ENCODE measurements at places on chromosomes 6 and 20.

- no peak for DNase-seq
Observed at GRCh38 chr6:135686784-135687301, 164.7 kb upstream of the PDE7B start.

DNA sequence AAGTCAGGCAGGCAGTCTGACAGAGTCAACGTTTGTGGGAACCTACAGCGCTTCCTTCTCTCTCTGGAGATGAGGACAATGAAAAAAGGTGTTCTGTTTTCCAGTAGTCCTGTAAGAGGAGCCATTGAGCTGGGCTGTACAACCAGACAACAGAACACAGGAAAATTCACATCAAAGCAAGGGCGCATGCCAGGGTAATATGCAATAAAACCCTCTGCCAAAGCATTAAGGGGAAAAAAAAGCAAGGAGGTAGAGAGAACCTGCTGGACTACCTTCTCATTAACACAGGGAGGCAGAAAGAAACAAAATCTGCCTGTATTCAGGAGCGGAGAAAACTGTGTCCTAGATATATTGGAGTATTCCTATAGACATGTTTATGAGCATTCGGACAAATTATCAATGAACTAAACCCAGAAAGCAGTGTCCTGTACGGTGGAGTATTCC lies 1.3 kb downstream of the RNF24 start:
- peak; percentile 55 for DNase-seq

- no peak for DNase-seq
Observed at GRCh38 chr6:12289365-12289919, 719 bp upstream of the EDN1 start.

DNA sequence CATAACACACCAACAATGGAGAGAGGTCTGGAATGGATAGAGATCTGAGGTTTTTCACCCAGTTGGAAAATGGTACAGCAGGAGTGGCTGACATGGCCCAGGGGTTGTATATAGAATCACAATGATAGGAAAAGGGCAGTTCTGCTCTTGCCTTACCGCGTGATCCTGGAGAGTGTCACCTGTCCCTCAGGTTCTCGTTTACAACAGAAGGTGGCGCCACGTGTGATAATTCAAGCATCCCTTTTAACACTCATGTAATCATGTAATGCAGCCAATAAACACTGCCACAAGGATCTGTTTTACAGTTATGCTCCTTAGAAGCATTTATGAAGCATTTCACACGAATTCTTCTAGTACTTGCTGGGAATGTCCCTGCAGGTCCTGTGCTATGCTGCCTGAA lies 12.9 kb upstream of the WFDC2 start:
- DNase-seq: no peak

- DNase-seq: peak; percentile 58
Observed at GRCh38 chr6:31663961-31664789, 622 bp downstream of the GPANK1 start.

DNA sequence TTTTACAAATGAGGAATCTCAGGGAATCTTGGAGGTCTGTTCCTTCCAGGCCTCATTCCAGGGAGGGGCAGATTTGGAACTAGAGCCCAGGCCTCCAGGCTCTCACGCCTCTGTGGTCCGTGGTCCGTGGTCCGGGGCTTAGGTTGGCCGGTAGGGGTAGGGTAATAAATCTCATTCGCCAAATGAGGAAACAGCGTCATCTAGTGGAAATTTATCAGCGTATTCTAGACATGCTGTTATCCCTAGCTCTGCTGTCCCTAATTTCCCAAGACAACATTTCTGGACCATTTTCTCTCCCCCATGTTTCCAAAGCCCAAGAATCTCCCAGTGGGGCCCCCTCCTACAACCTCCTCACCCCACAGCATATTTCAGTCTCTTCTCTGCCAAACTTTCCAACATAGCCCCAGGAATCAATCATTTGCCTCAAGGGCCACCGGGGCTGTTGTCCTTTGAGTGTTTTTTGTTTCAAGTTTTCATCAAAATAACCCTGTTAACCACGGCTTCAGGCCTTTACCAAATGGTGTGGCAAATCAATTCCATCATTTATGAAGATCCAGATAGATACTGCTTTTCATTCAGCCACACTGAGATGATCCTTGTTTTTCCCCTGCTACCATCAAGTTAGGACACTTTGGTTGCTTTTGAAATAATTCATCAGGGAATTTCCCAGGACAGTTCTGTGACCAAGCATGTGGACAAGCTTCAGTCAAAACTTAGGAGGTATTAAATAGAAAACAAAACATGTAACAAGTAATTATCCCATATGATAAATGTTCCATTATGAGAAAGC lies 126.8 kb downstream of the ALDH8A1 start:
- peak; percentile 17 for DNase-seq

DNA sequence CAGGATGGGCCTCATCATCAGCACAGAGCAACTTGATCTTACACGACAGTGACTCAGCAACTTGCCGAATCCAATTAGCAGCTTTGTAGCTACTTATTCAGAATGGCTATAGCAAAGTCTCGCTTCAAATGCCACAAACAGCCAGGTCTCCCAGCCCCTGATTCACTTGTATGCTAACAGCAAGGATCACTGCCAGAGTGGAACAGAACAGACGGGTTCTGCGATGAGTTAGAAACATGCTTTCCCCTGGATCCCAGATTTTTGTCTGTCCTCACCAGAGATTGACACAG lies 254.4 kb downstream of the NRN1 start:
- no peak for DNase-seq

GRCh38 chr20:64214113-64214512 lies 41.4 kb upstream of the PCMTD2 start:
- no peak for DNase-seq

GRCh38 chr20:17969884-17970409 lies 1.1 kb downstream of the MGME1 start:
- DNase-seq: no peak

DNA sequence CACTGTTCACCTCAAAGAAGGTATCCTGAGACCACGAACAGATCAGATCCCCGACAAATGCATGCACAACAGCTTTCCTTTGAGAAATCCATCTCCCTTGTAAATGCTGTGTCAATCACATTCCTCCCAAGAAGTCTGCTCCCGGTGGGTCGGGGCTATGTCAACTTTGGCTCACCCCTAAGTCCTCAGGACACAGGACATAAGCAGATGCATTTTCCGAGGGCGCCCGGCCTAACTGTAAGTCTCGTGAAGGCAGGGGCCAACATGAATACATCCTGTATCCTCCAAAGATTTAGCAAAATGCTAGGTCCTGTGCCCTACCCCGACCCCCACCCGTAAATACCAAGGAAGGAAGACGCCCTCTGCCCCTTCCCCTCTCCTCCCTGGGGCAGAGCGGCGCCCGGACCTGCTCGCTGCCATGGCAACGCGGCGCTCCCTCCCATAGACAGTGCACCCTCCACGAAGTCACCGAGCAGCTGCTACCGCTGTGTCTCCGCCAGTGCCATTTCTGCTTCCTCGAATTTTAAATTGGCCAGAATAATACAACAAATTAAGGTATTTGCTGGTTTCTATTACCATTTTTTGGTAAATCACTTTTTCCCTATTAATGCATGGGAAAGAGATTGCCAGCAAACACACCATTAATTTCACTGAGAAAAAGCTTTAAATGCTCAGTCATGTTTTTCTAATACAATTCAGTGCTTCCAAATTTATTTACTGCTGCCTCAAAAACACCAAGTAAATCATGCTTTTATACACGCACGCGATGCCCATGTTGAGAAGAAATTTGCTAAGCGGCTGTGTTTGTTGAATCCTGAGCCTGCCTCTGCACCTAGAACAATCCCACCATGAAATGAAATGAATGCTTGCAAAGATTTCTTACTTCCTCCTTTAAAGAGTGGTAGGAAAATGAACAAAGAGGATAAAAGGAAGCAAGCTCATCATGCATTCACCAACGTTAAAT lies 100.6 kb downstream of the PCSK2 start:
- DNase-seq: no peak

DNA sequence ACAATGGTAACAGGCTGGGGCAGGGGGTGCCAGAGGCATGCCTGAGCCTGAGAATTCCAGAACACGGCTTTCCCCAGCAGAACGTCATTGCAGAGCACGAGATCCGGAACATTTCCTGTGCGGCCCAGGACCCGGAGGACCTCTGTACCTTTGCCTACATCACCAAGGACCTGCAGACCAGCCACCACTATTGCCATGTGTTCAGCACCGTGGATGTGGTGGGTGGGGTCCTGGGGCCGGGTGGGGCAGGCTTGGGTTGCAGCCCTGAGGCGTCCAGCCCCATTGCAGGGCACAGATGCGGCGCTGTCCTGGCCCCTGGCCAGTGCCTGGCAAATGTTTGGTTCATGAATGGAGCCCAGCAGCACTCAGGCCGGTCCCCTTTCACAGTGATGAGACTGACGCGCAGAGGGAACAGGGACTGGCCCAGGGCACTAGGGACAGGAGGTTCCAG lies 57.1 kb downstream of the TCP11 start:
- peak; percentile 14 for DNase-seq

- DNase-seq: no peak
Observed at GRCh38 chr20:58851221-58851968, 693 bp upstream of the GNAS-AS1 start.

GRCh38 chr20:61659246-61659993 lies 406.3 kb downstream of the TAF4 start:
- DNase-seq: no peak

GRCh38 chr20:48431653-48432493 lies 395.9 kb downstream of the PREX1 start:
- no peak for DNase-seq

GRCh38 chr6:35755278-35755924 lies 18.6 kb downstream of the ARMC12 start:
- DNase-seq: no peak

- no peak for DNase-seq
Observed at GRCh38 chr6:167685654-167686053, 141.1 kb upstream of the AFDN start.

DNA sequence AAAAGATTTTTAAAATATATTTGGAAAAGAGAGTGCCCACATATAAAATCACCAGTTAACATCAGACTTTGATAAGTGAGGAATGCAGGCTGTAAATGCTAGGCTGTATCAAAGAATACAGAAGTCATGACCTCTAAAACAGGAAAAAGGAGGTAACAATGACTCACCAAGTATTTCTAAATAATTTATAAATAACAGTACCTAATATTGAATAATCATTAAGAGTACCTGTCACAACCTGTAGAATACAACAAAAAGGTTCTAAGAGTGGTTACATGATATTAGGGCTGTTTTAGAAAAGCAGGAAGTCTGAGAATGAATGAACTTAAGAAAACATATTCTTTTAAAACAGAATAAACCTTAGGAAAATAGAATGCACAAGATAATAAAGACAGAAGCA lies 173.1 kb upstream of the CST7 start:
- DNase-seq: no peak
